ENCODE measurements at places on chromosomes 7 and 10.

DNA sequence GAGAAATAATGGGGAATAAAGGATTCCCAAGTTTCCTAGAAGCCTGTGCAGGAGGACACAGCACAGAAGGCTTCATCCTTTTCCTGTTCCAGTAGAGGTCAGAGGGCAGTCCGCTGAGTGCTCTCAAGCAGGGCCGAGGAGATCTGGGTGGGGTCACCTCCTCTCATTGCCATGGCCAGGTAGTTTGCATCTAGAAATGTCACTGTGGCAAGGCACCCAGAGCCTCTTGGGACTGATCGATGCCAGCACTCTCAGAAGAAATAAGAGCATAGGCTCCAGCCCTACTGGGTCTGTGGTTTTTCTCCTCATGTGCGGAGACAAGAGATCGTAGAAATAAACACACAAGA lies 7.9 kb downstream of the NUB1 start:
- DNase-seq = no peak

GRCh38 chr10:108450280-108450679 lies 1285.8 kb upstream of the SORCS1 start:
- DNase-seq = no peak

DNA sequence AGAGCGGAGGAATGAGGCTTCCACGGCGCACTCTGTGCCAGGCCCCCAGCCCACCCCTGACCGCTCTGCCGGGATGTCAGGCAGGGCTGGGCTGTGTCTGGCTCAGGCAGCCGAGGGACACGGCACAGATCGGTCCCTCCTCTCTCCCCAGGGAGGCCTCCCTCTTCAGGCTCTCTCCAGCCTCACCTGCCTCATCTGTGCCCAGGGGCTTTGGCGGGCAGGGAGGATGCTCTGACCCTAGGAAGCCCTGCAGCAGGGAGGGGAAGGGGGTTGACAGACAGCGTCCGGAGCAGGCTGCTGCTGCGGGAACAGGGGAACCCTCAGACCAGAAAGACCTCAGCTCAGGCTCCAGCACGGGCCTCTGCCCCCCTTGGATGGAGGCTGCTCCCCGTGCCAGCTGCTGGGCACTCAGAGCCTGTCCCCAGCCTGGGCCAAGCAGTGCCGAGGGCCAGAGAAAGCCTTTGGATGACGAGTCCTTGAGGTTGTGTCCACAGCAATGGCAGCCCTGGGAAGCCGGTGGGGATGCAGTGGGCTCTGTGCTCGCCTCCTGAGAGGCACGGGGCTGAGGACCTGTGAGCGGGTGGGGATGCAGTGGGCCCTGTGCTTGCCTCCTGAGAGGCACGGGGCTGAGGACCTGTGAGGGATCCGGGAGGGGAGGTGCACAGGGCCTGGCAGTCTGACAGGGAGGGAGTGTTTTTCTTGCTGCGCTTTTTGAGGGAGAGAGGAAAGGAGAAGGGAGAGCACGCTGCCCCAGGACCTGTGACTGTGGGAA lies 66.9 kb downstream of the FOXL3 start:
- DNase-seq = no peak

GRCh38 chr7:80410081-80410480 lies 101.8 kb downstream of the GNAT3 start:
- DNase-seq = no peak

GRCh38 chr7:25732766-25733217 lies 419.2 kb upstream of the NFE2L3 start:
- DNase-seq = no peak

DNA sequence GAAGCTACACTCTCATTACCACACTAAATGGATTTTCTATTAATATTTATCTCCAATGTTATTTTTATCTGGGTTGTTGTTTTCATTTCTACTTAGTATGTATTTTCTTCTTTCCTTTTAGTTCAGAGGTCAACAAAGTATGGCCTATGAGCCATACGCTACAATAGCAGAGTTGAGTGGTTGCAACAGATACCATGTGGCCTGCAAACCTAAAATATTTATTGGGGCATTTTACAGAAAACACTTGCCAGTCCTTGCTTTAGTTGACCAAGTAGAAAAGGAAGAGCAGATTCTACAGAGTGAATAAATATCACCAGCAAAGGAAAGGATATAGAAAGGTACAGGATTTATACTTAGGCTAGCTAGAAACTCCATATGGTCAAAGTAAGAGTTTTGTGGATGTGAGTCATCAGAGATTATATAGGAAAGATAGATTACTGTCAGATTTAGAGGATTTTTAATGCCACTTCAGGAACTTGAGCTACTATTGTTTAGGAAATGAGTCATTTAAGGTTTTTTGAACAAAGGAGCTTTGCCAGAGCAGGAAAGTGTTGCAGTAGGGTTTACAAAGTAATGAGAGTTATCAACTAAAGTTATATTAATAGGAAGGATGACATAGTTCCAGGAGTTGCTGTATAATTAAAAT lies 323.3 kb upstream of the KAT6B start:
- no peak for DNase-seq

- no peak for DNase-seq
Measured at GRCh38 chr10:49113741-49114141, 1.6 kb downstream of the VSTM4 start.

- DNase-seq = no peak
Measured at GRCh38 chr7:2631946-2632732, at the start of gene TTYH3. Gene TTYH3, plus strand, starts transcription at chr7:2631986. Its CDS starts 170 bp downstream, at chr7:2632156.

- no peak for DNase-seq
Measured at GRCh38 chr10:46240684-46241565, 45.9 kb upstream of the ANTXRL start.

- no peak for DNase-seq
Measured at GRCh38 chr7:53518319-53518718, 482.9 kb downstream of the POM121L12 start.

GRCh38 chr7:82141427-82141826 lies 302.1 kb downstream of the CACNA2D1 start:
- DNase-seq = no peak

Data from CD8-positive, alpha-beta T cell (primary cell).